NCI-H2081 treated with DMSO at 0.1 percent for 48 hours (cell line): ENCODE measurements at places on chromosomes 11 and 22.
A peak's percentile ranks its signal among the peaks of the same experiment; 100 is the strongest.

DNA sequence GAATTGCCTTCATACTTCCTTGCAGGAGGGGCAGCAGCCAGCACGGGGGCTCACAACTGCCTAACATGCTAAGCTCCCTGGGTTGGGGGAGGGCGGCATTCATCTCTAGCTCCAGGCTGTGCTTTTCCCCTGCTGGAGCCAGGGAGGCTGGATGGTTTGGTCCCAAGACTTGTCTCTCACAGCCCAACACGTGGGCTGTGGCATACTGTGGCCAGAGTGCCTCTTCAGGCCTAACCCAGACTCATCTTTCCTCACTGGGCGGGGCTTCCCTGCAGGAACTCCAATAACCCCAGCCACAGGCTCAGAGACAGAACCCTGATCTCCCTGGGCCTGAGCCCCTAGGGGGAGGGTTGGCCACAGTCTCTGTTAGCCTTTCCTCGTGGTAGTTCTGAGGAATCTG is 121.9 kb upstream of the PLET1 start:
- no peak for DNase-seq

- DNase-seq, result no peak
These were observed 745.2 kb downstream of the KCNA4 start for GRCh38 chr11:29271616-29272015.

DNA sequence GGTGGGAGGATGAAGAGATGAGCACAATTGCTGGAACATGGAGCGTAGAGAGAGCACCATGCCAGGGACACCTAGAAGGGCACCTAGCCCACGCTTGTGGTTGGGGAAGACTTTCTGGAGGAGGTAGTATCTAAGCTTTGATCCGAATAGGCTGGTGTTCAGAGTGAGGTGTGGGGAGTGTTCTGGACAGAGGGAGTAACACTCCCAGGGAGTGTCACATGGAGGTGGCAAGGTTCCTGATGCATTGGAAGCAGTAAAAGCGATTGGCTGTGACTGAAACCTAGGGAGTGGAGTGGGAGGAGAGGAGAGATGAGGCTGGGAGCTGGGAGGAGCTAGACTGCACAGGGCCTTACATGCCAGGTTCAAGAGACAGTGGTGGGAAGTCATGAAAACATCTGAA is 188.0 kb upstream of the NCAM1 start:
- DNase-seq, result no peak

DNA sequence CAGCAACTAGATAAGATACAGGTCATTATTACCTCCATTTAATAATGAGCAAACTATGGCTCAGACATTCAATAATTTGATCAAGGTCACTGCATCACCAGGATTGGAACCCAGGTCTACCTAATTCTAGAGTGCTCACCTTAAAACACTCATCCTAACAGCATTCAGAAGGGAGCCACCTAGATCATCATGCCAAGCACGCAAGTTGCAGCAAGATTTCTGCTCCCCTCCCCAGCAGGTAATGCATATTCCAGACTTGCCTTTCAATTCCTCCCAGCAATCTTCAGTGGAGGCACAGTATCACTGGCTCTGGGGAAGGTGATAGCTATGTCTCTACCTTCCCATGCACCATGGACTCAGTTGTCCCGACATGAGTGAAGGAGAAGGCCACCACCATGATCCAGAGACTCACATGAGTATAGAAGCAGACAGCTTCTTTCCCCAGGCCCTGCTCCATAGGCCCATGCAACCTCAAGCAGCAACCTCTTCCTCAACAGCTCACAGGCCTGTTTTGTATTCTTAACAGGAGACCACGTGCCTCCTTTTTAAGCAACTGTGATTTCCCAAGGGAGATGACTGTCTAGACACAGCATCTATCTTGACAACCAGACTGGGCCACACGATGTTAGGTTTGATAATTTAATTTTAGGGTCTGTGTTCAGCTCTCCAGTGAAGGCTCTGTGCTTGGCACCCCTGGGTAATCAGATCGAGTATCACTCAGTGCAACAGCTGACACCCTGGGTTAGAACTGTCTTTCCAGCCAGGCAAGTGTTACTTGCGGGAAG is 36.4 kb downstream of the RAB30 start:
- no peak for DNase-seq

- DNase-seq, result no peak
These were observed 23.5 kb upstream of the P2RY6 start for GRCh38 chr11:73248526-73249185.

- no peak for DNase-seq
These were observed 130.4 kb downstream of the ADAMTS15 start for GRCh38 chr11:130578738-130579368.

GRCh38 chr11:73463359-73463758 is 87.2 kb downstream of the RELT start:
- no peak for DNase-seq

GRCh38 chr11:78516281-78516680 is 58.4 kb downstream of the NARS2 start:
- DNase-seq, result no peak

- DNase-seq, result no peak
These were observed 41.5 kb downstream of the BTBD10 start for GRCh38 chr11:13421561-13421960.

- no peak for DNase-seq
These were observed 35.9 kb upstream of the MUC15 start for GRCh38 chr11:26607725-26608506.

DNA sequence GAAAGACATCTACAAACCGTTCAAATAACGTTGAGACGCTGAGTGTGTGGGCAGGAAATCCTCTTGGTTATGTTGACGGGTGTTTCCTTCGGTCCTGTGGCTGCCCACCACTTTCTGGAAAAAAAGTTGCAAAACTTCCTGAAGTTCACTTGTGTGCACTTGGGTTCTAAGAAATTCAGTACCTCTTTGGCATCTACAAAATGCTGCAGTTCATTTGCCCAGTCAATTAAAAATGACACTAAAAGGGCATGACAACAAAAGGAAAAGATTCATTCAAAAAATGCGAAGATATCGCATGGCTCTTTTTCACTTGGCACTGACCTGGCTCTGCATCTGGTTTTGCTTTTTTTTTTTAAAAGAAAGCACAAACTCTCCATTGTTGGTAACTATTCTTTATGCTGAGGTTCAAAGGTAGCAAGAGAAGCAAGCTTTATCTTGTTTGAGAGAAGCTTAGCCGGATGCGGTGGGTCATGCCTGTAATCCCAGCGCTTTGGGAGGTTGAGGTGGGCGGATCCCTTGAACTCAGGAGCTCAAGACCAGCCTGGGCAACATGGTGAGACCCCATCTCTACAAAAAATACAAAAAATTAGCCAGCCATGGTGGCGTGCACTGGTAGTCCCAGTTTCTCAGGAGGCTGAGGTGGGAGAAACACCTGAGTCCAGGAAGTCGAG is 10.6 kb upstream of the XBP1 start:
- DNase-seq, result no peak

- DNase-seq, result no peak
These were observed 47.7 kb upstream of the GAB2 start for GRCh38 chr11:78465169-78465942.

- no peak for DNase-seq
These were observed 31.9 kb upstream of the GGTLC2 start for GRCh38 chr22:22612516-22612915.

GRCh38 chr22:49915610-49916009 is 2.6 kb downstream of the ALG12 start:
- no peak for DNase-seq

DNA sequence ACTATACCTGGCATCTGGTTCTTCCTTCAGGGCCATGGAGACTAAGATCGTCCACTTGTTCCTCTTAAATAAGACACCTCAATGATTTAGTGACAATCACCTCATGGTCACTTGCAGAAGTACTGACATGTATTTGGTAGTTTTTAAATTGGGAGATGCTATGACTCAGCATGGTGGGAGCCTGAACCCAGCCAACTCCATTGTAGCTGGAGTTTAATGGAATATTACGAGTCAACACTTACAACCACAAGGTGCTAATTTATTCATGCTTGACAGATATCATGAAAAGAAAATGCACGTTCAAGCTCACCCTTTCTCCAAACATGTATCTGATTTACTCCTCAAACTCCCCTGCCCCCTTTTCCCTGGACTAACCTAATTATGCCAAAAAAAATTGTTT is 16.6 kb upstream of the APOL3 start:
- DNase-seq, result no peak

GRCh38 chr22:26554956-26555355 is 35.0 kb downstream of the TPST2 start:
- DNase-seq, result no peak

DNA sequence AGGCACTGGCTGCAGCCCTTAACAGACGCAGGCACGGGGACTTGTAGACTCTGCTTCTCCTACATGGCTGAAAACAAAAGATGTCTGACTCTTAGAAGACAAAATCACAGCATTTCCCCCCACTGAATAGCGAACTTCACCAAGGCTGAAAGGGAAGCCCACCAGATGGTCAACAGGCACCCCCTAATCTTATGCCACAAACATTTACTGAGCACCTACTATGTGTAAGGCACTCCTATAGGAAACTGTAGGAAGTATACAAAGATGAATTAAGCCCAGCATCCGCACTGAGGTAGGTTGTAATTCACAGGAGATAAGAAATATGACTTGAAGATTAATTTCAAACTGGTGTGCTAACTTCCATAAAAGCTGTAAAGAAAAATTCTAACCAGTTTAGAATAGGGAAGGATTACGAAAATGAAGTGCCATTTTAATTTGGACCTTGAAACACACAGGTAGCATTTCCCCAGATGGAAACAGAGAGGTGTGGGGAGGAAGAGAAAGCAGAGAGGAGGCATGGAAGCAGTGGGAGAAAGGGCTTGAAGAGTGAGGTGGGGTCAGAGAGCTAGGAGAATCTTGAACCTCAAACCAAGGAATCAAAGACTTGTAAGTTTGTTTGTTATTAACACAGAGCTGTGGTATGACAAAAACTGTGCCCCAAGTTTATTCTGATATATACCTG is 38.1 kb downstream of the NUMA1 start:
- DNase-seq, result no peak

GRCh38 chr11:72024069-72024754 is 25.5 kb downstream of the IL18BP start:
- no peak for DNase-seq

- DNase-seq, result no peak
These were observed 503.8 kb upstream of the B3GAT1 start for GRCh38 chr11:134915881-134916280.

DNA sequence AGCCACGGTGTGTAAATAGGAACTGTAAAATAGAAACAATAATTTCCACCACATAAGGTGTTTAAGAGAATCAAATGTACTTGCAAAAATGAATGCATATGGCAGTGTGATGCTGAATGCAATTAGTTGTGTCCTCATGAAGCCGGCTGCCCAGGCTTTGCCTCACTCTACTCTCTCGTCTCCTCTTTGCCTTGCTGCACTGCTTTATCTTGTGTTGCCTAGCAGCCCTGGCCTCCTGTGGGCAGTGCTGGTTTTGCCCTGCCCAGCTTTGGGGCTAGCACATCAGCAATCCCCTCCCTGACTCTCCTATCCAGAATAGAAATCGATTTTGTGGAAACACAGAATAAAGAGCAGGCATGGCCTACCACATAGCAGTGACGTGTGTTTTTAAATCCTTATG is 30.0 kb downstream of the LRRC32 start:
- DNase-seq, result no peak

DNA sequence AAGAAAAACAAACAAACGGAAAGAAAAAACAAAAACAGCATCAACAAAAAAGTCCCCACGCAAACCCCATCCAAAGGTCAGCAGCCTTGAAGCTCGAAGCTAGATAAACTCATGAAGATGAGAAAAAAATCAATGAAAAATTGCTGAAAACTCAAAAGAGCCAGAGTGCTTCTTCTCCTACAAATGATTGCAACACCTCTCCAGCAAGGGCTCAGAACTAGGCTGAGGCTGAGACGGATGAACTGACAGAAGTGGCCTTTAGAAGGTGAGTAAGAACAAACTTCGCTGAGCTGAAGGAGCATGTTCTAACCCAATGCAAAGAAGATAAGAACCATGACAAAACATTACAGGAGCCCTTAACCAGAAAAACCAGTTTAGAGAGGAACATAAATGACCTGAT is 18.4 kb upstream of the FTH1 start:
- no peak for DNase-seq

DNA sequence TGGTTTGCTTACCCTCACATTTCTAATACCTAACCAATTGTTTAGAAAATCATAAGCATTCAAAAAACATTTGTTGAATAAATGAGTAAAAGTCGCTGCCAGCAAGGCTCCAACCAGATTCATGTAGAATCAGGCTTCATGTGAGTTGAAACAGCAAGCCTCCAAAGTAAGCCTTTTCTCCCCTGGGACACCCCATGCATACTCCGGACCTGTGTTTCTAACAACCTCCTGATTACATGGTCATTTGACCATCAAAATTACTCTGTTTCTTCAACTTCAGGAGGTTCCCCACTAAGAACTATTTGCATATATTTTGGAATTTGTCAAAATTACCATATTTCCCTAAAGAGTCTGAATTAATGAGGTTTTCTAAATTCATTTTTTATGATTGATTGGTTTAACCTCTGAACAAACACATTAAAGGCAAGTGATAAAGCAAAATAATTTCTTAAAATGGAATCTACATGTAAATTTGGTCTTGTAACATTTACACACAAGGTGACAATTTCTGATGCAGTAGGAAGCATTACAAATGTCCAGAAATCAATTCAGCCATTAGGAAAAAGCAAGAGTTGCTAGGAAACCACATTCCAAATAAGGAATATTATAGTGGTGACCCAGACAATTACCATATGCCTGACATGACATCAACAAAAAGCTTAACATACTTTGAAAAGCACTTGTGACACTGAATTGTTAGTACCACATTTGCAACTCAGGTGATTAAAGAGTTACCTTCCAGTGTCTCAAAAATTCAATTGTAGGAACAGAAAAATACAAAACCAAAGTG is 252.6 kb downstream of the GUCY1A2 start:
- DNase-seq, result no peak

- no peak for DNase-seq
These were observed 297.1 kb downstream of the DYNC2H1 start for GRCh38 chr11:103406357-103406756.

- DNase-seq, result no peak
These were observed 6.8 kb downstream of the STX3 start for GRCh38 chr11:59761993-59762392.

GRCh38 chr11:90449606-90450005 is 226.8 kb upstream of the CHORDC1 start:
- DNase-seq, result no peak

- DNase-seq, result peak; percentile 87
These were observed 293.3 kb upstream of the MPPED2 start for GRCh38 chr11:30879322-30880005.

DNA sequence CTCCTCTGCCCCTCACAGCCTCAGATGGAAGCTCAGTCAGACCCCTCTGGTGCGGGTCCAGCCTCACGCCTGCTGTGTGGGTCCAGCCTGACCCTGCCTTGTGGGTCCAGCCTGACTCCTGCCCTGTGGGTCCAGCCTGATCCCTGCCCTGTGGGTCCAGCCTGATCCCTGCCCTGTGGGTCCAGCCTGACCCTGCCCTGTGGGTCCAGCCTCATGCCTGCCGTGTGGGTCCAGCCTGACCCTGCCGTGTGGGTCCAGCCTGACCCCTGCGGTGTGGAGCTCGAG is 445.3 kb downstream of the BRD1 start:
- DNase-seq, result no peak

- DNase-seq, result no peak
These were observed 216.9 kb upstream of the ARHGAP20 start for GRCh38 chr11:110929129-110929528.
